ENCODE measurements at places on chromosomes 3 and 15. TPM values are rescaled to one million over a fixed set of nuclear protein-coding genes. Genes with fewer than 3 reads are reported as not detected.

DNA sequence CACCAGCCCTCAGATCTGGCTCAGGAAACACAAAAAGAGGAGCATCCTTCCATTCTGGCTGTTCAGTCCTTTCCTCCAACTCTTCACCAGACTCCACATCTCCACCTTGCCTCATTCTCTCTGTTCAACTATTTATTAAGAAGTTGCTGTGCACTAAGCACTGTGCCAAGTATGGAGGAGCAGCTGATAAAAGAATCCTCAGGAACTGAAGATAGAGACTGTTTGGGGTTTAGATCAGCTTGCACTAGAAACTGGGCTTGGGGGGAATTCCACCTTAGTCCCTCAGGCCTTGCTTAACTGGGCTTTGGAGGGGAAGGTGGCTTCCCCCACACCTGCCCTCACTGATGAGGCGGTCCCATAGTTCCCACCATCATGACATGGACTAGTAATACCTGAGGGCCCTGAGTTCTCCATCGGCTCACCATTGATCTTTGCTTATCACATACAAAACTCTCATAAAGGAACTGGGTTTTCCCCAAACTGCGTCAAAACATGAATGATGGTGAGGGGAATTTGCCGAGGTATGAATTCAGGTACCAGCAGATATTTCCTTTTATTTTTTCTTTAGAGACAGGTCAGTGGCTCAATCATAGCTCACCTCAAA is 1.7 kb upstream of the CCR8 start:
- no peak for DNase-seq

DNA sequence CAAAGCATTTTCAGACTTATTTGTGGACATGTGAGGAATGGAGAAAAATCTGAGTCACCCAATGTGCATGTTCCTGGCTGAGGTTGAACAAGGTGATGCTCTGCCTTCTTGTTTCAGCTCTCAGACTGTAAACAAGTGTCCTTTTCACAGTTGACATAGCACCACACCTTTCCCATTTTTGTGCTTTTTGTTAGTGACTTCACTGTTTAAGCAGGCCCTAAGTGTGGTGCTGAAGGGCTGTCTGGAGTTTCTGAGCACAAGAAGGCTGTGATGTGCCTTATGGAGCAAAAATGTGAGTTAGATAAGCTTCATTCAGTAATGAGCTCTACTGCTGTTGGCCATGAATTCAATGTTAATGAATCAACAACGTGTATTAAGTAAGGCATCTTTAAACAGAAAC is 20.4 kb downstream of the ABI3BP start:
- DNase-seq, result no peak

- no peak for DNase-seq
Measured at GRCh38 chr3:191283400-191283799, 45.8 kb upstream of the CCDC50 start.

GRCh38 chr3:141913150-141913811 is 36.8 kb downstream of the ATP1B3 start:
- no peak for DNase-seq

- DNase-seq, result no peak
Measured at GRCh38 chr3:131535596-131535995, 32.8 kb upstream of the MRPL3 start.

GRCh38 chr3:126267169-126267975 is 87.0 kb upstream of the ALDH1L1 start:
- peak; percentile 83 for DNase-seq

DNA sequence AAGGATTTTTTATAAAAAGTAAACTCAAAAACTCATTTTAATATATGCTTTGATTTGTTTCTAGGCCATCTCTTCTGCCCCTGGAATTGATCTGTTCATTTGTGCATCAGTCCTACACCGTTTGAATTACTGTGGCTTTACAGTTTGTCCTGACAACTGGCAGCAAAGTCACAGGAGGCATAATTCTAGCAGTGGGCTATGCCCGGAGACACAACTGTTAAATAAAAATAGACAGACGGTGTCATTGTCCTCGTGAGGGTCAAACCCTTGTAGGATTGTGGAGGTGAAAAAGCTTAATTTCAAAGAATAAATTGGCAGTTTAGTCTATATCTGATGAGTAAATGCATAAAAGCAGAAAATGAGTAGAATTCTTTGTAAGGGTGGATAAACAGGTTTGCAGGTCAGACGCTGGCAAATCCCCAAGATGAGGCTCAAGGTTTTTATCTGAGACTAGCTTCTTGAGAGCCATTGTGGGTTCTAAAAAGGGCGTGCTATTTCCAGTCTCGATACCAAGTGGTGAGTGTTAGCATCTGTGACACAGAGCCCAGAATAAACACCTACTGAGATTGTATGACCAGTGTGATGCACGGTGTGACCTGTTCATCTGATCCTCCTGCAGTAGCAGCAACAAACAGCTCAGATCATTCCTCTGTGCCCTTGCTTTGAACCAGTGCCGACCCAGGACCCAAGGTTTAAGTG is 51.5 kb upstream of the SLCO3A1 start:
- no peak for DNase-seq

DNA sequence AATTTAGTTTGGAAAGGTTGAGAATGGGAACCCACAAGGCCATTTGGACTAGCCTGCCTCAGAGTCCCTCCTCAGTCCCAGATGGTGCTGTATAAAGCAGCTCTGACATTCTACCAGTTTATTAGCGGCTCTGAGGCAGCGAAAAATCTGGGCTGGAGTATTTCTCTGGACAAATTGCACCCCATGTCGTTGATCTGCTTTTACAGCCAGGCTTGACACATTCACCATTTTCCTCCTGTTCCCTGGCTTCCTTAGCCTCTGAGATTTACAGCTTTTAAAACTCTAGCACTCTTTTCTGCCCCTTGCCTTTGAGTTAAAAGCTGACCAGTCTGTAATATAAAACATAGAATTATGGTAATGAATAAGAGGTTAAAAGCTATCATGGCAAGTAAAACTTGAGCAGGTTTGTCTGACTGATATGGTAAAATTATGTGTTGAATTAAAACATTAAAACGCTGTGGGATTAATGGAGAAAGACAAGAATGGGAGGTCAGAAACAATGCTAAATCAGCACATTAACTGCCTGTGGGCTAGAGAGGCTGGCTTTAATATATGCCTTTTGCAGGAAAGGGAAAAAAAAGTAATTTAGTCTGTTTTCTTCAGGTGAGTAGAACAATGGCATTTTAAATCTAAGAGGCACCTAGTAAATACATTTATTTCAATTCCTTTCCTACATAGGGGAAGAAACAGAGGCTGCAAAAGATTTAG is 131.2 kb downstream of the MCTP2 start:
- no peak for DNase-seq

GRCh38 chr15:29449136-29449535 is 179.5 kb upstream of the NSMCE3 start:
- DNase-seq, result no peak

DNA sequence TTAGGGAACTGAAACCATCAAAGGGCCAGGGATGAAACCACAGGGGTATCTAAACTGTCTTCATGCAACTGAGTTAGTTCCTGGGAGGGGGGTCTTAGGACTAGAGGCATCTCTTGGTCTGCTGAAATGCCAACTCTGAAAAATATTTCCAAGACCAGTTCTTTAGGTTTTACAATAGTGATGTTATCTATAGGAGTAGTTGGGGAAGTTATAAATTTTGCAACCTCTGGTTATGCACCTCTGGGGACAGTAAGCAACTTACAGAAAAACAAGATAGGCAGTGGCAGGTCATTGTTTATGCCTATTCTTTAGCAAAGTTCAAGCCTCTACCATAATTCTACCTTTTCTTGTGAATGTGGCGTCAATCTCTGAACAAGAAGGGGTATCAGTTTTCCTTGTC is 60.5 kb upstream of the MINAR1 start:
- no peak for DNase-seq

- no peak for DNase-seq
Measured at GRCh38 chr3:154970797-154971196, 109.3 kb upstream of the MME start.

DNA sequence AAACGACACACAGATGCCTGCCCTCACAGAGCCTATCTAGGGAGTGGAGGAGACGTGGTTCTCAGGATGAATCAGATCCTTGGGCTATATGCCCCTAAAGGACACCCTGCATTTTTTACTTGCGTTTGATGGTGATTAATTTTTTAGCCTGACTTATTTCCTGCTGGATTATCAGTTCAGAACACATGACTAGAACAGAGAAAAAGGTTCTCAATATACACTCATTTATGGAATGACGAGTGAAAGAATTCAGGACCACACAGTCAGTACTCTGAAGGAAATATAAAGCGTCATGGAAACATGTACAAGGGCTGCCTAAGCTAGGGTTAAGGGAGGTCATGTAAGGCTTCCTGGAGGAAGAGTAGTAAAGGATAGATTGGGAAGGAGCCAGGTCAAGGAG is 121.8 kb downstream of the SSR3 start:
- DNase-seq, result no peak

DNA sequence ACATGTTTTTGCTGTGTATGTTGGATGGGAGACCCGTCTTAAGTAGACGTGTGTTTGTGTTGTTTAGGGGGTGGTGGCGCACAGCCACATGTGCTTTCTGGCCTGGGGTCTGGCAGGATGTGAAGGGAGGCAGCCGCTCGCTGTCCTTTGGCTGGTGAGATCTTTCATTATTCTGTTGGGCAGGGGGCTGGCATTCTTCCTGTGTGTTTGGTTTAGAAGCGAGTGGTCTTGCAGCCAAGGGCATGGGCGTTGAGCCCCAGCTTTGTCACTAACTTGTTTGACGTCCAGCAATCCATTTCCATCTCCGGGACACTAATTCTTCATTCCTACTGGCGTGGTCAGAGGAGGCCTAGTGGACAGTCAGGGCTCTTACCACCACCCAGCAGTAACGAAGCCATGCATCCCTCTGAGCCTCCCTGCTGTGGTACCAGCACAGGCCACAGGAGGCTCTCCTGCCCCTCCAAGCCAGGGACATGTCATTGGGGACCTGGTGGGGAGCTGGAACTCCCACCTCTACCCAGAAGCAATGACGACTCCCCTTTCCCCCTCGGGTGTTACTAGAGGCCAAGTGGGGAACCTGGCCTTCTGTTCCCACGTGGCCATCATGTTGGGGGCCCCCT is 10.7 kb downstream of the THSD4 start:
- DNase-seq, result no peak

DNA sequence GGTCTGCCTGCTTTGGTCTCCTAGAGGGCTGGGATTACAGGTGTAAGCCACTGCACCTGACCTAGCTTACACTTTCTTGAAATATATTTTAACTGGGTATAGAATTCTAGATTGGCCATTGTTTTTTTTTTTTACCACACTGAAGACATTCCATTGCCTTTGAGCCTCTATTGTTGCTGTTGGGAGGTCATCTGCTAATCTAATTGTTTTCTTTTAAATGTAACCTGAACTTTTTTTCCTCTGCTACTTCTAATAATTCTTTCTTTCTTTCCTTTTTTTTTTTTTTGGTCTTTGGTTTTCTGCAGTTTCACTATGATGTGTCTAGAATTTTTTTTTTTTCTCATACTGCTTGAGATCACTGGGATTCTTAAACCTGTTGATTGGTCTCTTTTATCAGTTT is 28.1 kb downstream of the ERICH6 start:
- no peak for DNase-seq

DNA sequence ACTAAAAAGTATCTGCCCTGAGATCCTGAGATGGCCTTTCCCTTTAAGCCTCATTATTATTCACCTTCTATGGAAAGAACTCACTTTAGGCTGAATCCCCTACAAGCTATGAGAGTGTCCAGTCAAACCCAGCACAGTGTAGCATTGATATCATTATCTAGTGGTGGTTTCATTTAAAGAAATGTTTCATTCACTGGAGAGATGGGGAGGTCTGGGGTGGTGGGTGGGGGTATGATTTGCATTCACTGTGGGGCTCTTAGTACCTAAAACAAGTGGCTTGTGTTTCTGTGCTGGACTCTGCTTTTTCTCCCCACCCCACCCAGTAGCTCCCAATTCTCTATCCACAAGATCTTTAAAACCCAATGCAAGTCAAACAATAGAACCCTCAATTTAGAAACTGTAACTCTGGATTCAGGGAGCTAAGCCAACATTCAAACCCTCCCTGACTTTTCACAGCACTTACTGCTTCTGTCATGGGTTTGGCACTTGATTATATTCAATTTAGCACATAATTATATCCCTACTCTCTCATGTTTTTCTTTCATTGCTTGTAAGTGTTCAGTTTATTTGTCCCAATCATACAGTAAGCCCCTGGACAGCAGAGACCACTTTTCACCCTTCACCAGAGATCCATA is 310.5 kb upstream of the THBS1 start:
- no peak for DNase-seq

GRCh38 chr15:95948411-95948810 is 382.1 kb upstream of the NR2F2 start:
- no peak for DNase-seq

DNA sequence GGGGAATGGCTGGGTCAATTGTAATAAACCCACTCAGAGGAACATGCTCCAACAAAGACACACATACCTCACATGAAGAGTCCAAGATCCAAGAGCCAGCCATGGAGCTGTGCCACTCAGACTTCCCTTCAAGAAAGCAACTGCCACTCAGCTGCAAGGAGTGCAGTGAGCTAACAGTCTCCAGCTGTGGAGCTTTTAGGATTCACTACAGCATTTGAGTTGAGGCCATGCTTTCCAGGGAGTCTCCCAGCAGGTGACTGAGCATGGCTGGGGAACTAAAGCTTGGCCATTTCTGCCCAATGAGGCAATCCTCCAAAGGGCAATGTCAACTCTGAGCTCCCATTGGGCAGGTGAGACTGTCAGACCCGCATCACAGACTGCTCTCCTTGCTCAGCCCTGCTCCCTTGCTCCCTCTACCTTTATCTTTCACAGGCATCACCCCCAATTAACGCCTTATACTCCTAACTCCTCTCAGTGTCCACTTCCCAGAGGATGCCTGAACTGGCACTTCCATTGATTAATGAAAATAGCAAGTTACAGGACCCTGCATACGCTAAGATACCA is 165.3 kb upstream of the CTNNB1 start:
- no peak for DNase-seq

- DNase-seq, result no peak
Measured at GRCh38 chr3:170563712-170564423, 22.0 kb downstream of the SLC7A14 start.

- DNase-seq, result no peak
Measured at GRCh38 chr15:63668601-63669000, 71.4 kb downstream of the FBXL22 start.

GRCh38 chr3:104635872-104636580 is 730.7 kb upstream of the ALCAM start:
- no peak for DNase-seq

DNA sequence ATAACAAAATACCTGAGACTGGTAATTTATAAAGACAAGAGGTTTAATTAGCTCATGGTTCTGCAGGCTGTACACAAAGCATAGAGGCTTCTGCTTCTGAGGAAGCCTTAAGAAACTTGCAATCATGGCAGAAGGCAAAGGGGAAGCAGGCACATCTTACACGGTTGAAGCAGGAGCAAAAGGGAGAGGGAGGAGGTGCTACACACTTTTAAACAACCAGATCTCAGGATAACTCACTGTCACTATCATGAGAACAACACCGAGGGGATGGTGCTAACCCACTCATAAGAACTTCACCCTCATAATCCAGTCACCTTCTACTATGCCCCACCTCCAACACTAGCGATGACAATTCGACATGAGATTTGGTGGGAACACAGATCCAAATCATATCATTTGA is 54.4 kb downstream of the ATP8B4 start:
- DNase-seq, result no peak

GRCh38 chr3:3648988-3649679 is 150.1 kb upstream of the LRRN1 start:
- no peak for DNase-seq

The GRAMD1C gene
- 0.29 TPM for total RNA-seq

The ADAMTS9 gene
- 13.4 TPM for total RNA-seq

The CCR3 gene
- not detected for total RNA-seq

The LTK gene
- total RNA-seq, result not detected

The BLM gene
- 15.0 TPM for total RNA-seq

The STRA6 gene
- not detected for total RNA-seq

The PLA2G4D gene
- not detected for total RNA-seq

The IMPG2 gene
- 0.36 TPM for total RNA-seq

The ENTPD3 gene
- 1.1 TPM for total RNA-seq

The MYO5C gene
- total RNA-seq, result 1.2 TPM

The SLITRK3 gene
- total RNA-seq, result not detected
